ENCODE measurements at places on chromosomes 1 and 21.

DNA sequence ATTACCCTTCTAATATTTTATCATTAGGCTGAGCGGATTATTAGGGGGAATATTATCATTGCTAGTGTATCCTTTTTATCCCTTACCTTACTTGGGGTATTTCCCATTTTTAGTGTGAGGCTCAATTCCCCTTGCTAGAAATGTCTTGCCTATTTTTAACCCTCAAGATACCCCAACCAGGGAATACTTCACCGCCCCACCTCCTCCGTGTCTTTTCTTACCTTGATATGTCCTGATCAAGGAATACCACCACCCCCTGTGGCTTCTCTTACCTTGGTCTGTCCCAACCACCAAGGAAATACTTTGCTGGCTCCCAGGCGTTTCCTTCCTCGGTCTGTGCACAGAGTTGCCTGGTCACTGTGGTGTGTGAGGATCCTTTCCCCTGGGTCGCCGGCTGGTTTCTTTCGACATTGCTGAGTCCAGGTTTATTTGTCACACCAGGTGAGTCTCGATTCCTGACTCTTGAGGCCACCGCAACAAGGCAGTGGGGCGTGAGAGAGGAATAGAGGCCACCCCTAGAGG, 57.8 kb downstream of the SERINC2 start:
- DNase-seq, result no peak

- no peak for DNase-seq
These were observed 7.3 kb upstream of the LRRC71 start for GRCh38 chr1:156912861-156913808.

- no peak for DNase-seq
These were observed 4.4 kb downstream of the HPCA start for GRCh38 chr1:32890516-32891240.

GRCh38 chr1:201551877-201552731, 13.2 kb downstream of the NAV1 start:
- DNase-seq, result no peak

- peak; percentile 80 for DNase-seq
These were observed 157.7 kb downstream of the TOMM20 start for GRCh38 chr1:234970731-234971476.

DNA sequence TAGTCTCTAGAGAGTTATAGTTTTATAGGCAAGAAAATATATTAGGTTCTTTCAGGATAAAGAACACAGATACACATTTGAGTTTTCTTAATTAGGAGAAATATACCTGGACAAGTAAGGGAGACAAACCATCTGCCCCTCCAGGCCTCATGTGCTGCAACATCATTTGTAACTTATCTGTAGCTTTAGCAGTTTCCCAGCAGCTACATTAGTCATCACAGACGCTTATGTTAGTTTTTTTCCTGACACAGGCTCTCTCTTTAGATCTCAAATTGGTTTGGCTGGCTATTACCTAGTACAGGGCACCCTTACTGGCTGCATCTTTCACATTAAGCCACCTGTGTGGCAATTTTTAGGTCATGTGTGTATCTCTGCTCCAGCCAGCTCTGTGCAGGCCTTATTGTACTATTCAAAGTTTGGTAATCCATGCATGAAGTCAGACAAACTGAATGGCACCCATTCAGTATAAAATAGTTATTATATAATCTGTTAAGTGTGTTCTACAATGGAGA, 25.9 kb downstream of the GNPAT start:
- no peak for DNase-seq

DNA sequence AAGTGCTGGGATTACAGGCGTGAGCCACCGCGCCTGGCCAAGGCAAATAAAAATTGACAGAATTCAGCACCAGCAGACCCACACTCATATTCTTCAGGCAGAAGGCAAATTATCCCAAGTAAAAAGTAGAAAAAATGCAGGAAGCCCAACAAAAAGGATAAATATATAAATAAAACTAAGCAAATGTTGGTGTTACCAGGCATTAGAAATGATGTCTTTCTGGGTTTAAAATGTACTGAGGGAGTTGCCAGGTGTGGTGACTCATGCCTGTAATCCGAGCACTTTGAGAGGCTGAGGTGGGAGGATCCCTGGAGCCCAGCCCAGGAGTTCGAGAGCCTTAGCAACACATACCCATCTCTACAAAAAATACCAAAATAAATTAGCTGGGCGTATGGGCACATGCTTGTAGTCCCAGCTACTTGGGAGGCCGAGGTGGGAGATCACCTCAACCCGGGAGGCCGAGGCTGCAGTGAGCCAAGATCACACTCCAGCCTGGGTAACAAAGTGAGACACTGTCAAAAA, 6.3 kb downstream of the INTS11 start:
- DNase-seq, result peak; percentile 77

GRCh38 chr1:209746451-209747165, 9.2 kb upstream of the TRAF3IP3 start:
- DNase-seq, result no peak

DNA sequence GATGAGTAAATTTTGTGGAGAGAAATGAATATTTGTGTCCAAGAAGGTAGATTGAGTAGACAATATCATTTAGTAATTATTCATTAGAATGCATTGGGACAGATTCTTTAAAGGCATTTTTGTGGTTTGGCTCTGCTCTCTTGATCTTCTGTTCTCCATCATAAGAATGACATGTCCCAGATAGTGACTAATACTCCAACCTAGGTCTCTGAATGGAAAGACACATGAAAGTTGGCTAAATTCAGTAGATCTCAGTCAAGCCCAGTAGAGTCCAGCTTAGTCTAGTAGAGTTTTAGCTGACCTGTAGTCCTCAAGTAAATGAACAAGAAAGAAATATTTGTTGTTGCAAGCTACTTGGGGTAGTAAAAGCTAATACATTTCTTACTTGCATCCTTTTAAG, 61.8 kb upstream of the DNAH14 start:
- DNase-seq, result no peak

DNA sequence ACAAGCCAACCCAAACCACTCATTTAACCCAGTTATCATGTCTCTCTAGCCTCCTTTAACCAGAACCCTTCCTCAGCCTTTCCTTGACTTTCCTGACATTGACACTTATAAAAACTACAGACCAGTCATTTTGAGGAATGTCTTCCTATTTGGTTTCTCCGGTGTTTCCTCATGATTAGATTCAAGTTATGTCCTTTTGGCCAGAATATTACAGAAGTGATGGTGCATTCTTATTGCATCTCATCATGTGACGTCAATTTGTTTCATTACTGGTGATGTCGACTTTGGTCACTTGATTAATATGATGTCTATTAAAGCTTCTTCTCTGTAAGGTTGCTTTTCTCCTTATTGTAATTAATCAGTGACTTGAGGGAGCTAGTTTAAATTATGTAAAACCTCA, 6.1 kb upstream of the RCSD1 start:
- no peak for DNase-seq

DNA sequence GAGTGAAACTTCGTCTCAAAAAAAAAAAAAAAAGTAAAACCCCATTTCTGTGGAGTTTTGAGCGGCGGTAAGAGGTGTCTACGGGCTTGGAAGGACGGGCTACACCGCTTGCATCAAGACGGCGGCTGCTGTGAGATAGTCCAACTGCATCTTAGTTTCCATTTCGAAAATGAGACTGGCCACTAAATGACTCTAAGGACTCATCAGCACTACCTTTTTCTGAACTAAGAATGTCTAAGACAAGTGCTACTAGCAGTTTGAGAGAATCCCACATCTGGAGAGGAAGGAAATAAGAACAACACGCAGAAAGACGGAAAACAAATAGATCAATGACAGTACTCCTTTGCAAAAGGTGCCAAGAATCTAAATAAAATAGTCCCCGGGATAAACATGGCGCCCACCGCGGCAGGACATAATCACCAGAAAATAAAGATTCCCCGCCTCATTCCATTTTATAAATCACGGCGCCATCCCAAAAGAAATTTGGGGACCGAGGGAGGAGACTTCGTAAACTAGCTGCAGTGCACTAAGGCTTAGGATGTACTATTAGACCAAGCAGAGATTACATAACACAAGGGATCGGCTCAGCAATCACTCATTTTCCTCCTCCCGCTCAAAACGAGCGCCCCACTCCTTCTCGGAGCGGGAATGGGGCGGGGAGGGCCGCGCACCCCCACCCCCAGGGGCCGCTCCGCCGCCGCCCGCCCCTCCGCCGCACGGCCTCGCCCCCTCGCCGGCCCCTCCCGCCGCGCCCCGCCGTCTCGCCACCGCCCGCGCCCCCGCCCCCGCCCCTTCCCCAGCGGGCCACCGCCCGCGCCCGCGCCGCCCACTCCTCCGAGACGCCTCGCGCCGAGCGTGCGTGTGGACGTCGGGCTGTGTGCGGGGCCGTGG, 1.1 kb downstream of the POGZ start:
- DNase-seq, result peak; percentile 40

GRCh38 chr1:82030830-82031229, 230.1 kb downstream of the ADGRL2 start:
- DNase-seq, result no peak

- DNase-seq, result no peak
These were observed 26.6 kb downstream of the TENT5C start for GRCh38 chr1:117632269-117633067.

GRCh38 chr1:108747171-108747850, 837 bp downstream of the STXBP3 start:
- peak; percentile 77 for DNase-seq

- no peak for DNase-seq
These were observed 130.6 kb downstream of the HUNK start for GRCh38 chr21:32003411-32003810.

DNA sequence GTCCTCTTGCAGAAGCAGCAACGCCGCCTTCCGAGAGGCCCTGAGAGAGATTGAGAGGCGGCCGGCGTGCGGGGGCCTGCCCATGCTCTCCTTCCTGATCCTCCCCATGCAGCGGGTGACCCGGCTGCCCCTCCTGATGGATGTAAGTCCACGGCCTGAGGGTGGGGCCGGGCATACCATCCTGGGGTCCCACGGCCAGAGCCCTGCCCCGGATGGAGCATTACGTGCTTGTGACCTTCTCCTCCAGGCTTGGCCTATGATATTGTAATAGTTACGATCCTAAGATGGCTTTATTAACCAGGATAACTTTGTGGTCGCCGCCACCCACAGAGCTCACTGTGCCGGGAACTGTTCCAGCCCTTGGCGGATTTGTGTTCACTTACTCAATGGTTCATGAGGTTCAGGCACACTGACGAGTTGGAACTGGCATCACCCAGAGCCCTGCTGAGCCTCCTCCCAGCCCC, 18.9 kb downstream of the ARHGEF16 start:
- DNase-seq, result no peak

DNA sequence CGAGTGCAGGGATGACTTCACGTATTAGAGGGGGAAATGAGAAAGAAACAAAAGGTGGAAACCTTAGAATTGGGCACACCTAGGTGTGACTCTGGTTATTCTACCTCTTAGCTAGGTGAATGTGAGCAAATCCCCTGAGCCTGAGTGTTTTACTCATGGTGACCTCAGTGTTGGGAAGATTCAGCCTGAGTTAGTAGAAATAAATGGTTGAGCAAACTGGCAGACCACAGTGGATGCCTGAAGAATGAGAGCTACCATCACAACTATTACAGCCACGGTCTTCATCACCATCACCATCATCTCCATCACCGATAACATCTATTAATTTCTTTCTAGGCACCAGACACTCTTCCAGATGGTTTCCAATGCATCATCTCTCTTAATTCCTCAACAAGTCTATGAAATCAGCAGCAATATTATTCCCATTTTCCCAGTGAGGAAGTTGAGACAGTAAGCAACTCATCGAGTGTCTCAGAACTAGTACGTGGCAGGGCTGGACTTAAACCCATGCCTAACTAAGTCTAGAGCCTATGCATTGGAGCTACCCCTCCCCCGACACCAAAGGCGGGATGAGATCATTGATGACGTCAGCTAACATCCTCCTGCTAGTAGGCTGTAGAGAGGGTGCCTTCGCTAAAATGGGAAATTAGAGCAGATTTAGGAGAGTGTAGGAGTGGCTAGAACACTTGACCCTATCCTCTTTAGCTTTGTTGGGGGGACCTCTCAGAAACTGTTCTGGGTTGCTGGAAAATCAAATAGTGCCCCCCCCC, 7.9 kb upstream of the KAZN start:
- no peak for DNase-seq

GRCh38 chr1:224859651-224860050, 69.8 kb upstream of the DNAH14 start:
- DNase-seq, result no peak

- DNase-seq, result peak; percentile 1
These were observed 31.4 kb downstream of the STPG1 start for GRCh38 chr1:24382165-24382577.

GRCh38 chr1:224059897-224060427, 53.9 kb upstream of the FBXO28 start:
- no peak for DNase-seq

DNA sequence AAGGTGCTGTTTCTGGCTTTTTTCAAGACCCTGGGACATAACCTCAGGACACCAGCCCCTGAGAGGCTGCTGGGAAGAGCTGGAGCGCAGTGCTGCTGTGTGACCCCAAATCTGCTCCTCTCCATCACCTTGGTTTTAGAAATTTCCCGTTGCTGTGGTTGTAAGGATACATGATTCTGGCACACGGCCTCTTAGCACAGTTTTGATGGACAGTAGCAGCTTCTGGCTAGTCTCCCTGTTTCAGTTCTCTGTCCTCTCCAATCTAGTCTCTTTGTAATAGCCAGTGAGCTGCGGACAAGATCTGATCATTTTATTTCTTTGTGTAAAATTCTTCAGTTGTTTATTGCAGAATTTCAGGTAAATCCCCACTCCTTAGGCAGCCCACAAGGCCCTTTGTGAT, 3.1 kb downstream of the CLIC6 start:
- DNase-seq, result no peak

DNA sequence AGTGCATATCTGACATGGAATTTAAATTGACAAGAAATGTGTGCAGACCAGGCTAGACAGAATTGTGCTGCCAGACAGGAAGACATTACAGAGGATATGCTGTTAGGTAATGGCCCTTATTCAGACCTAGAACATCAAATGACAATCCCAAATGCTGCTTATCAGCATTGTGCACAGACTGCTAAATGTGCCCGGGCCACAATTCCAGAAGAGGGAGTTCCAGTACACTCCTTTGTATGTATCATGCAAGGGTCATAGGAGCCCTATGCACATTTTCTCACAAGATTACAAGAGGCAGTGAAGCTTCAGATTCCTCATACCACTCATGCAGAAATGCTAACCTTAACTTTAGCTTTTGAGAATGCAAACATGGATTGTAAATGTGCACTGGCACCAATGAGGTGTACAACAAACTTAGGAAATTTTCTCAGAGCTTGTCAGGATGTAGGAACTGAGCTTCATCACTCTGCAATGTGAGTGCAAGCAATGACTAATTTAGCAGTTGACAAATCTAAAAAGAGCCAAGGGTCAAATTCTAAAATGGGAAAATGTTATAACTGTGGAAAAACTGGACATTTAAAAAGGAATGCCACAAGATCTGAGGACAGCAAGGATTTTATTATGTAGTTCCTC, 273.5 kb downstream of the COL11A1 start:
- no peak for DNase-seq

DNA sequence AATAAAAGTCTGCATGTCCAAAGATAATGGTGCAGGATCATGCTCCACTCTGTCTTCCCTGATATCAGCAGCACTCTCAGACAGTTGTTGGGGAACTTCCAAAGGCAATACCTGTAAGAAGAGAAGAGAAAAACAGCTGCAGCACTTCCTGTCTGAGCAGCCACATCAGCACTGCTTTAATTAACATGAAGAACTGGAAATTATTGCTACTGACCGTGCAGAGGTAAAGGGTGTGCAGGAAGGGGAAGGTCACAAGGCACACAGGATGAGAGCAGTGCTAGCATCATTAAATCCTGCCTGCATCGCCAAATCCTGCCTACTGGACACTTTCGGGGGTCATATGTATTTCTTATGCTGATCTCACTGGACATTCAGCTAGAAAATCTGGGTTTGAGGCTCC, 379.0 kb downstream of the LMX1A start:
- DNase-seq, result no peak

GRCh38 chr1:6823793-6824192, 38.5 kb downstream of the CAMTA1 start:
- no peak for DNase-seq

Measured in mucosa of gallbladder (tissue), 1 donor.